ENCODE measurements at places on chromosomes 7 and 10.
A peak's percentile ranks its signal among the peaks of the same experiment; 100 is the strongest.

DNA sequence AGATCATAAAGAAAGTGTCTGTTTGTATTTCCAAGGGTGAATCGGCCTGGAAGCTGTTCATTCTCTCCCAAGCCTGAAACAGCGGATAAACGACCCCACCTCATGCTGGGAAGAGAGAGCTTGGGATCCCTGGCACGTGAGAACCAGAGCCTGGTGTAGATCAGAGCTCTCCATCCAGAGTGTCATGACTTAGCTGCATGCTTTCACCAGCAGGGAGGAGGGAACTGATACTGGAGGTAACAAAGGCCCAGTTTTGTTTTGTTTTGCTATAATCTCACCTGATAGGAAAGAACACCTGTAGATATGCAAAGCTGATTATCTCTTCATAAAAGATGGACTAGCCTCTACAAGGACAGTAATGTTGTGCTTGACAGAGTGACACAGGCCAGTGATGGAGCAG lies 236.6 kb downstream of the POM121L12 start:
- DNase-seq, result no peak

DNA sequence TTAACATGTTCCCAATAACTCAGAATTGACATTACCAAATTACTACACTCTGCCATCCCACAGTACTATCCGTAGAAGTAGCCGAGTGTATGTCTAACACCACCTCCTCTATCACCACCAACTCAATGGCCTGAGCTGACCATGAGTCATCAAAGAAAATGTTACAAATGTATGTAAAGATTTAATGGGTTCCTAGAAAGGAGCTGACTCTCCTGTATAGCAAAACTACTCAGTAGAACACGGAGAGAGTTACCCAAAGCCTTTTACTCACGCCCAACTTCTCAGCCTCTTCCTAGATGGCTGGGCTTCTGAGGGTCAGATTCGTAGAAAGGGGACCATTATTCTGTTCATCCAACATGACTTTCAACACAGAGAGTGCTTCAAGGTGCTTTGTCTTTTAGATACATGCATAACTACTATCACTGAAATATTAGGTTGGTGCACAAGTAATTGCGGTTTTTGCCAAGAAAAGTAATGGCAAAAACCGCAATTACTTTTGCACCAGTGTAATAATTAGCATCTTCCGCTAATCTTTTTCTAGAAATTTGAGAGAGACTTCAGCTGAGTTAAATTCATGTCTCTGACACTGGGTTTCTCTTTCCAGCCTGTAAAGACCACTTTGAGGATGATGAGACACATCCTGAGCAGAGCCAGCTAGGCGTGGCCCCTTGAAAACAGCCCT lies 24.0 kb upstream of the NANOS1 start:
- no peak for DNase-seq

DNA sequence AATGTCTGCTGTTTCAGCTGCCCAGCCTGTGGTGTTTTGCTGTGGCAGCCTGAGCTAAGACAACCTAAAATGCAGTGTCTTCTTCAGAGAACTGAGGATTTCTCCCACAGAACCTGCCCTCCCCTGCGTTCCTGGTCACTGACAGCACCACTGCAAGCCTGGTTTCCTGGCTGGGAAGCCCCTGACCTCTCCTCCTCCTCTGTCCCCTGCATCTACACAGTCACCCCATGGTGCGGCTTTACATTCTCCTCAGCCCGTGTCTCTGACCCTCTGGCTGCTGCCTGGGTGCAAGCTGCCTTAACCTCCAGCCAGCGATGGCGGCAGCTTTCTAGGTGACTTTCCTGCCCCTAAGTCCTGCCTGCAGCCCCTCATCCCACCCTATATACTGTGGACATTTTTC lies 337.3 kb upstream of the ZNF32 start:
- no peak for DNase-seq

DNA sequence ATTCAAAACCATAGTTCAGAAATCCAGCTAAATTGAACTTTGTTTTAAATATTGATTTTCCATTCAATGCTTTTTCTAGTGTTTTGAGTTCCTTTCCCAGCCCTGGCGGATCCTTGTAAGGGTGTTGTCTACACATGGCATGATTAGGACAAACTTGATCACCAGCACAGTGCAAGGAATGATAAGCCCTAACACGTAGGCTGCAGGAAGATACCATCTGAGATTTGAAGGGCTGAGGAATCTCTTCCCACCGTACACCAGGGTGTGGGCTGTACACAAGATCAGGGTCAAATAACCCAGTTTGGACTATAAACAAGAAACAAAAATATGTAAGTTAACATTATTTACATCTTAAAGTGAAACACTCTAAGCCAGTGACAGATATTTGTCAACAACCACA lies 27.4 kb downstream of the STEAP4 start:
- DNase-seq, result no peak

DNA sequence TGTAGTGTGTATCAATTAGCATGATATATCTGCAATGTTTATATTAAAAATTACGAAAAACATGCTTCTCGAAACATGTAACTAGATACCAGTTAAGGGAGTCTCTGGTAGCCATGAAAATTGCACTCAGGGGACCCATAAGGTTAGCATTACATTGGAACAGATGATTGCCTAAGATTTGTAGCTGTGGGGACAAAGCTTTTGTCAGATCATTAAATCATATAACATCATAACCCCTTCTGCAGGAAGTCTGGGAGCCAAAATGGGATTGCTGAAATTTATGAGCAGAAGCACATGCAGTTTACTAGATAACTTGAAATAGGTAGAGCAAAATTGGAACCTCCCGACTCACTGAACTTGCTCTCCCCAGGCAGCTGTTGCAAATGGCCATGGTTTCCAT lies 235.0 kb upstream of the IGFBP3 start:
- no peak for DNase-seq

- DNase-seq, result peak; percentile 92
These were observed 140.4 kb upstream of the NAMPT start for GRCh38 chr7:106425017-106425719.

DNA sequence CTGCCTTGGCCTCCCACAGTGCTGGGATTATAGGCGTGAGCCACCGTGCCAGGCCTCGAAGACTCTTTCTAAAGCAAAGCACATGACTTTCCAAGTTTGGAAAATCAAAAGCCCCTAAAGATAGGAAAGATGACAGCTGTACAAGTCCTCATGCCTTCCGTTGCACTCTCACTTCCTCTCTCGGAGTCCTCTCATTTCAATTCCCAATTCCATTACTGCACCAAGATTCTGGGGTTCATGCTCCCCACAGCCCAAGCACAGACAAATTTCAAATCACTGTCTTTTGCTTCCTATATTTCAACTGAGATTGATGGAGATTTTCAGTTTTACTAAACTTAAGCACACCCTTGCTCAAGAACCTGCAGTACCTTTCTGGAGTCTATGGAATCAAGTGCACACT lies 10.9 kb upstream of the PLAU start:
- no peak for DNase-seq

DNA sequence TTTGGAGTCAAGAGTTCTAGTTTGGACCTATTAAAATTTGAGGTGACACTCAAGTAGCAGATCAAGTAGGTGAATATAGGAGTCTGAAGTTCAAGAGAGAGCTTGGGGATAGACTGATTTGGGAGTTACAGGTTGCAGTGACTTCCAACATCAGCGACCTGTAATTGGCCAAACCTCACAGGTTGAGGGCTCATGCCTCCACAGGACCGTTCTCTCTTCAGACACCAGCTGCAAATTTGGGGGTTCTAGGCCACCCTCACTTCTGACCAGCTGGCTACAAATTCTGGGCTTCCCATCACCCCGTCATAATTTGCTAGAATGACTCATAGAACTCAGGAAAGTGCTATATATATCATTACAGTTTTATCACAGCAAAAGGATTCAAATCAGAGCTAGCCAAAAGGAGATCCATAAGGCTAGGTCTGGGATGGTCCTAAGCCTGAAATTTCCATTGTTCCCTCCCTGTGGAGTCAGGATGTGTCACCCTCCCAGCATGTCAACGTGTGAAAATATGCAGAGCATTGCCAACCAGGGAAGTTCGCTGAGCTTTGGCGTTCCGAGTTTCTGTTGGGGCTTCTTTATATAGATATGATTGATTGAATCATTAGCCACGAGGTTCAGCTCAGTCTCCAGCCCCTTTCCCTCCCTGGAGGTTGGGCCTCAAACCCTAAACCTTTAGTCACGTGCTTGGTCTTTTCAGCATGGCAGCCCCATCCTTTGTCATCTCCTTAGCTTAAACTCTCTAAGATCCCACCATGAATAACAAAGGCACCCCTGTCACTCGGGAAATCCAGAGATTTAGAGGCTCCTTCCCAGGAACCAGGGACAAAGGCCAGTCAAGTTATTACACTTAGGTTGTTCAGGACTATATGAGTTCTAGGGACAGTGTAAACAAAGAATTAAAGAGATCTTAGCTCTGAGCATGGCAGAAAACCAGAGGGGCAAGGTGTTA lies 20.7 kb upstream of the ZNF212 start:
- no peak for DNase-seq

DNA sequence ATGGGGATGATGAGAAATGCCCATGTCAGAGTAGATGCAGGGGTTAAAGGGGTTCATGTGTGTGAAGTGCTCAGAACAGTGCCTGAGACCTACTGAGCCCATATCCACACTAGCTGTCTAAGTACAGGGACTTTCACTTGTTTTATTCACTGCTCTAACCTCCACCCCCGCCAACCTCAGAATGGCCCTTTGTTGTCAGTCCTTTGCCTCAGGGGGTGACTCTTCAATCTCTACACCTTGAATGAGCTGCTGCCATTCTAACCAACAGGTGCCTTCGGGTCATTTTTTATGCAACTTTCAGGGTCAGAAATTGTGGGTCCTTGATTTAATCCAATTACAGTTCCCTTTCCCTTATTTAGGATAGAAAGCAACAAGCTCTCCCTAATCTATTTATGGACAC lies 26.2 kb downstream of the VSTM4 start:
- DNase-seq, result no peak

- no peak for DNase-seq
These were observed 119.8 kb downstream of the GALNT17 start for GRCh38 chr7:71251706-71252105.

- DNase-seq, result no peak
These were observed 11.5 kb downstream of the EBF3 start for GRCh38 chr10:129952378-129953118.

DNA sequence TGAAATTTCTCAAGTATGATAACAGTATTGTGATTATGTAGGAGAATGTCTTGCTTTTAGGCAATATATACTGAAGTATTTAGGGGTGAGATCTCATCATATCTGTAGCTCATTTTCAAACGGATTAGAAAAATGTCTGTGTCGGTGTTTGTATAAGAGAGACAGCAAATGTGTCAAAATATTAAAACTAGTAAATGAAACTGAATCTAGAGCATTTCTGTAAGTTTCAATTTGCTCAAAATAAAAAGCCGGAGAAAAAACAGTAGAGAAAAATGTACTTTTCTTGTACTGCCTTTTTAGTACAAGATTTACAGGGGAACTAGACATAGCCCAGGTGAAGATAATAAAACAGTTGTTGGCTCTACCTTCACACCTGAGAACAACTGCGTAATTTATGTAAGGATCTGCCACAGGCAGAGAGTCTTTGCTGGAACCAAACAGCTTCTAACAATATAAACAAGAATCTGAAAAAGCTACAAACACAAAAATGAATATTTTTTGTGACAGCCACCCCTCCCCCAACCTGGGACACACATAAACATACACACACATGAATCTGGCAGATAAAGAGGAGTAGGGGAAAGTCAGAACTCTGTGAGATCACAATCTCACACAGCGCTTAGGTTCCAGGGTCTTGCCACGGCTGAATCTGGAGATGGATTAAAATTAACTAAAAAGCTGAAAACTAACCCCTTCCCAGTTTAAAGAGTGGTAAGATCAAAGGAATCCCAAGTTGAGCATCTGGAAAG lies 153.3 kb downstream of the AVL9 start:
- DNase-seq, result no peak

DNA sequence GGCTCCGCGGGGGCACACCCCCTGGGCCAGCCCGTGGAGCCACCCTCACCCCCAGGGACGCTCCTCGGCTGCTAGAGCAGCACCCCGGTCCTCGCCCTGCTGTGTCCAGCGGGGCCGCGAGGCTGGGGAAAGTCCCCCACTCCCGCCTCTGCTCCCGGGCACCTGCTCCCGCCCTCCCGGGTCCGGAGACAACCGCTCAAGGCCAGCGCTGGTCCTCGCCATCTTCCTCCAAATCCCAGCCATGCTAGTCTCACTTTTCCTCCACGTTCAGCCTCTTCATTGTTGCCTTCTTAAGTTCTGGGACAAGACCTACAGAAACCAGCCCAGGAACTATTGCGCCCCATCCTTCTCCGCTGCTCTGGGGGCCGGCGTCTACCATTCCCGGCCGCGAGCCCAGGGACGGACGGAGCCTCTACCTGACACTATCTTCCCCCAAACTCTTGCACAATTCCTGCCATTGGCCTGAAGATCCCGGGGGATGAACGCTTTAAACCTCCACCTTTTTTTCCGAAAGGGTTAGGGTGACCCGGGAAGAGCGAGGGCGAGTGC lies 4.8 kb upstream of the KCP start:
- DNase-seq, result no peak

DNA sequence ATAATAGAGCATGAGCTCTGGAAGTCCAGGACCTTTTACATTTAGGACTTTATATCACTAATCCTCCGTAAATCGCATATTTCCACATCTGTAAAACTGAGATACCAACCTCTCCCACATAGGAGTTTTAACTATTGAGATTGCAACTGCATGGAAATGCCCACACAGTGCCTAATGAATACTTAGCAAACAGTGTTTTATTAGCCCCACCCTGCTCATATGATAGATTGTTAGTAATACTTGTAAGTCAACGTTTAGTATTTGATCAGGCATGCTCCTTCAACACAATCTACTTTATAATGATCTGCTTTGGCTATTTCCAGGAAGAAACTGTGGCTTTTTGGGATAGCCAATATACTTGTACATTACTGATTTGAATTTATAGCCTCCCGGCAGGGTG lies 8.5 kb downstream of the PDZD8 start:
- DNase-seq, result no peak

- no peak for DNase-seq
These were observed 700.3 kb downstream of the TNS3 start for GRCh38 chr7:46881507-46882127.

- no peak for DNase-seq
These were observed 134.4 kb downstream of the ZMIZ1 start for GRCh38 chr10:79203014-79203644.

DNA sequence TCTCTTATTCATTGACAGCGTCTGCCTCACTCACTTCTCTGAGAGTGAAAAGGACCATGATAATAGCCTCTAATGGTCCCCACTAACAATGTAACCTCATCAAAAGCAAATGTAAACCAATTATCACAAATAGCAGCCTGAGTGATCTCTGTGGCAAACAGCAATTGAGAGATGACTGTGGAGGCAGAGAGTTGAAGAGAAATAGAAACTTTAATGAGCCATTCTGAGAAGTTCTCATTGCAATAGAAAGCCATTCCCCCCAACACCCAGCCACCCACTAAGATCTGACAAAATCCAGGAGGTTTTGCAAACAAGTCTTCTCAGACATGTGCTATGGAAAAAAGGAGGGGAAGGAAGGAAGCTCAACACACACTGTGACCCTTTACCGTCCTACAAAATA lies 44.2 kb upstream of the RNF148 start:
- no peak for DNase-seq

DNA sequence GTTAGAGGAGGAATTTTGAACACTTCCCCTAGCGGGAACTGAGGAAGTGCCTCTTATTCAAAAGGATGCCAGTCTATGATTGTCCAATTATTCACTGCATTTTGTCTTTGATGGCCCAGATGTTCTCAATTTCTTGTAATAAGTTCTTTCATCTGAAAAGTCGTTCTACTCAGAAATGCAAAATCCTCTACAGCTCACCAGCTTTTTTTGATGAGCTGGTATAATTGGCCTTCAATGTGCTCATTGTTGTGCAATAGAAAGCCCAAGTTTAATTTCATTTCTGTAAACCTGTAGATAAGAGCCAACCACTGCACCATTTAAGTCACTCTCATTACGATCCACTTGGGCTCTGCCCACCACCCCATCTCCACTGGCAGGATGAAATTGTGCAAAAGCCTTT lies 978.7 kb upstream of the AUTS2 start:
- no peak for DNase-seq

All from AG08395 (cell line).